ENCODE measurements at places on chromosomes 5 and 9.

- H3K36me3 ChIP-seq = no peaks in the 10 kb centered on the region
- H3K4me3 ChIP-seq = no peak overlapping the region
- H3K27ac ChIP-seq = no peak overlapping the region
- H3K4me1 ChIP-seq = no peaks in the 10 kb centered on the region
- H3K27me3 ChIP-seq = peaks cover 4% of the 10 kb centered on the region
Observed at GRCh38 chr5:86546044-86546443, 71.7 kb upstream of the COX7C start.

DNA sequence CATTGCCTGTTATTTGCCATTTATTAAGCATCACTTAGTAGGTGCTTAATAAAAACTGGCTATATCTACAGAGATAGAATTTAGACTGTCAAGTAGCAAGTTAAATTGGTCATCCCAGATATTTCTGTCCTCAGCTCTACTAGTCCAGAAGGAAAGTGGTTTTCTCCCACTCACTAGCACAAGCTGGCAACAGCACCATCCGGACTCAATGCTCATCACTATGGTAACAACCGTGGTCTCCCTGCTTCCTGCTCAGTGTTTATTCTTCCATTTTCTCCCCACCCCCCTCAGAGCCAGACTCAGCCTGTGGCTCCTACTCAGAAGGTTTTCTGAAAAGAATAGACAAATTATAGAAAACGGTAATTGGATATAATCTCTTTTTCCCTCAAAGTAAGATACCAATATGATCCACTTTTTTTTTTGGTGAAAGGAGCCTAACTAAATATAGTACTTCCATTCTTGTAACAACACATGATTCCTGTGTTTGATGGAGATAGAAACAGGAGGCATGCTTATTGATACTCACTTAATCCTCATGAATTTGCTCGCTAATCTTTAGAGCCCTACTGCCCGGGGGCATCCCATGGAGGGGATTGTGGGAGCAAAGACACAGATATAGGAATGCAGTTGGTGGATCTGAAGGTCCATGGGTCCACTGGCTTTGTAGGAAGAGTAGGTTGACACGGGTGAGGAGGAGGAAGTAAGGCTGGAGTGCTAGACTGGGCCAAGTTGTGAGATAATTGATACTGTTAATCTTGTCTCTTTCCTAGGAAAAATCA, 191.4 kb downstream of the MAN2A1 start:
- no peak for DNase-seq
- H3K4me1 ChIP-seq = peaks cover 32% of the 10 kb centered on the region
- H3K27ac ChIP-seq = no peak overlapping the region
- H3K4me3 ChIP-seq = no peak overlapping the region
- no peaks in the 10 kb centered on the region for H3K27me3 ChIP-seq
- H3K36me3 ChIP-seq = no peaks in the 10 kb centered on the region

DNA sequence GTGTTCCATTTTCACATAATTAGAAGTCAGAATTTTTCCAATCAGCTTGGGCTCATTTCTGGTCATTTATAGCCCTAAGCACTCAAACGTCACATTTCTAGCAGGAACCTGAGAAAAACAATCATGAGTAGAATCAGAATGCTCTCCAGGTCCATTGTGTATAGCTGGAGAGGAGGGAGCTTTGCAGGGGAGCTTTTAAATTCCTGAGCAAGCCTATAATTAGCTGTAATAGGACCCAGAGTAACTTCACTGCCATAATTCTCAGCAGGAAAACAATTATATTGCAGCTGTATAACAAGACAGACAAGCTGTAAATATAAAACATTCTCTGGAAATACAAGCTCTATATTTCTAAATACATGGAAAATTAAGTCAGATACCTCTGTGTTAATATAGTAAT, 637.6 kb upstream of the SGCD start:
- H3K27ac ChIP-seq = no peak overlapping the region
- H3K27me3 ChIP-seq = peaks cover 9% of the 10 kb centered on the region
- no peaks in the 10 kb centered on the region for H3K4me1 ChIP-seq

DNA sequence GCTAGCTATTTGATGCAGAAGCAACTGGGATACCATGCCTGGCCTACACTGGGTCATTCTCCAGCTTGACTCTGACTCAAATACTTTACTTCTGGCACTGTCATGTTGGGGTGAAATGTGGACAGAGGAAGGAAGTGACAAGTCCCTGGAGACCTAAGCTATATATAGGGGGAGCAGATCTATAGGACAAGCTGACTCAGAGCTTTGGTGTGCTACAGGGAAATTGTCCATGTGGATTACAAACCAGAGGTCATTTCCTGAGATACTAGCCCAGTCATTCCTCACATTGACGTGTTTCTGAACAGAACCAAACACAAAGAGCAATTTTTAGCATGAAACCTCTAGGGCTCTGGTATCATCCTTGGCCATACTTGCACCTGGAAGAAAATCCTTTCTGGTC, 531.6 kb upstream of the CLINT1 start:
- no peak overlapping the region for H3K27ac ChIP-seq
- no peaks in the 10 kb centered on the region for H3K27me3 ChIP-seq
- H3K4me3 ChIP-seq = no peak overlapping the region
- no peaks in the 10 kb centered on the region for H3K4me1 ChIP-seq

DNA sequence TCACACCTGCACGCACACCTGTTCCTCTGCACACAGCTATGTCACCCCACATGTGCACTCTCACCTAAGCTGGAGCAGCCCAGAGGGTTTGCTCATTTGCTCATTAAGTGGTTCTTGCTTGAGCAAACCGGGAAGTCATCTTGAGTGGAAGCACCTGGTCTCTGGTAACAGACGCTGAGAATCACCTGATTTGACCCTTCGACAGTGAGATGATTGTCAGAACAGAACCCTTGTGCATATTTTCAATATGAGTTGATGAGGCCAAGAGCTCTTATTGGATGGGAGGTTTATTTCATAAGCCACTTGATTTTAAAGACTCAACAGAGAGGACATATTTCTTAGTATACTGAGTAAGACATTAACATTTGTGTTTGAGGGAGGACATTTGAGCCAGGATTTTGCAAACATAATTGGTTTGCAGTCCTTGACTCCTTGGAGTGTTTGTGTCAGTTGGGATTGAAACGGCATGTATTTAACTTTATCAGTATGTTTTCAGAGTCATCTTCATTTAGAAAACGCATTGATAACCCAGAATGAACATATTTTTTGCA, 22.1 kb upstream of the LPCAT1 start:
- H3K4me1 ChIP-seq = peaks cover 3% of the 10 kb centered on the region
- no peaks in the 10 kb centered on the region for H3K36me3 ChIP-seq
- H3K27me3 ChIP-seq = no peaks in the 10 kb centered on the region
- H3K27ac ChIP-seq = no peak overlapping the region
- no peak overlapping the region for H3K4me3 ChIP-seq

DNA sequence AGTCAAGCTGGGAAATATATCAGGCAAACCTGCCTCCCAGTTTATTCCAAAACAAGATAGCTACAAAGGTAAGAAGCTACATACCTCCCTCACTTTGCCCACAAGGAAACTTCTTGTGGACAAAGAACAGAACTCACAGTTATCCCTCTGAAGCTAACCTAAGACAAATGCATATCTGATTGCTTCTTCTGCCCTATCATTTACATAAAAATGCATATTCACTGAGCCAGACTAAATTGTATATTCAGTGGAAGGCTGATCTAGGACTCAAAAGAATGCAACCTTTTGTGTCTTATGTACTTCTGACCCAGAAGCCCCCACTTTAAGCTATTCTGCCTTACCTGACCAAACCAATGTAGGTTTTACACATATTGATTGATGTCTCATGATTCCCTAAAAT, 276.8 kb downstream of the HTR1A start:
- no peaks in the 10 kb centered on the region for H3K36me3 ChIP-seq
- no peaks in the 10 kb centered on the region for H3K27me3 ChIP-seq
- no peak overlapping the region for H3K4me3 ChIP-seq
- no peak for DNase-seq
- no peak overlapping the region for H3K27ac ChIP-seq

GRCh38 chr5:64505769-64506566, at the start of gene RGS7BP:
Gene RGS7BP (plus strand): TSS chr5:64506015. CDS start chr5:64506625, 610 bp downstream.
- peaks cover 5% of the 10 kb centered on the region for H3K4me1 ChIP-seq
- no peaks in the 10 kb centered on the region for H3K36me3 ChIP-seq
- peaks cover 49% of the 10 kb centered on the region for H3K27me3 ChIP-seq
- no peak within 1 kb of the TSS for H3K27ac ChIP-seq
- peak within 1 kb of the TSS; percentile 3 for H3K4me3 ChIP-seq

DNA sequence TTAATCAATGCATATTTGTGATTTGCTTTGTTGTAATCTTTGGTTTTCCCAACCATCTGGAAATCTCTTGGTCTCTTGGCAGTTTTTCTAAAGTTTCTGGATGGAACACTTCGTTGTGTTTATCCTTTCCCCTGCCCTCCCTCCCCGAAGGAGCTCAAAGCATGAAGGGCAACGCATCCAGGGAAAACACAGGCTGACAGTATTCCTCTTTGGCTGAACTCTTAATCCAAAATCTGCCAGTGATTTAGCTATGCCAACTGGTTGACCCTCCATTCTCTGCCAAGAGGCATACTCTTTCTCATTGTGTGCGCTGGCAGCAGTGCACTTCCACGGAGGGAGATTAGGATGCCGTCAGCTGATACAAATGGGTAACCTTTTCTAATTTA, 20.5 kb downstream of the ZBTB34 start:
- H3K4me1 ChIP-seq = peaks cover 18% of the 10 kb centered on the region
- H3K27me3 ChIP-seq = no peaks in the 10 kb centered on the region
- H3K4me3 ChIP-seq = no peak overlapping the region
- DNase-seq = no peak
- peaks cover 49% of the 10 kb centered on the region for H3K36me3 ChIP-seq

GRCh38 chr5:129653057-129653375, 94.9 kb upstream of the MINAR2 start:
- no peaks in the 10 kb centered on the region for H3K4me1 ChIP-seq
- no peak for DNase-seq
- no peak overlapping the region for H3K27ac ChIP-seq
- H3K36me3 ChIP-seq = no peaks in the 10 kb centered on the region
- no peak overlapping the region for H3K4me3 ChIP-seq
- H3K27me3 ChIP-seq = no peaks in the 10 kb centered on the region

GRCh38 chr9:97933297-97933998, 4.5 kb downstream of the HEMGN start:
- H3K27me3 ChIP-seq = no peaks in the 10 kb centered on the region
- H3K27ac ChIP-seq = no peak overlapping the region
- DNase-seq = no peak
- H3K4me3 ChIP-seq = no peak overlapping the region
- no peaks in the 10 kb centered on the region for H3K36me3 ChIP-seq

DNA sequence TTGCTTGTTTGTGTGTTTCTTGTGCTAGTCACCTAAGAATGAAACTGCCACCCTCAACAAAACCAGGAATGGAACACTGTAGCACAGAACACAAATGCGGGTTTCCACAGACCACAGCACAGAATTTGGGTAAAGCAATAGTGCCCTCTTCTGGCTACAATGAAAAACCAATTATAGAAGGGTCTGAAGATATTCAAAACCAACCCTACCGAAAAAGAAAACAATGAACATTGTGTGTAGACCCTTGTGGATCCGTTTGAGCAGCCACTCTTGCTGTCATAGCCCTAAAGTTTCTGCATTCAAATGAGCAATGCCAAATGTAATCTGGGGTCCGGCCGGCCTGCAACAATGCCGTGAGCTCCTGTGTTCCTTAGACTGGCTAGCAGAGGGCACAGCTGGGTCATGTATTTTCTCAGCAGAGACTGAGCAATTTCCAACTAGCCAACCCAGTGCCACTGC, 8.3 kb upstream of the ENC1 start:
- H3K27ac ChIP-seq = no peak overlapping the region
- H3K4me3 ChIP-seq = no peak overlapping the region
- H3K36me3 ChIP-seq = no peaks in the 10 kb centered on the region
- H3K27me3 ChIP-seq = peaks cover 23% of the 10 kb centered on the region

DNA sequence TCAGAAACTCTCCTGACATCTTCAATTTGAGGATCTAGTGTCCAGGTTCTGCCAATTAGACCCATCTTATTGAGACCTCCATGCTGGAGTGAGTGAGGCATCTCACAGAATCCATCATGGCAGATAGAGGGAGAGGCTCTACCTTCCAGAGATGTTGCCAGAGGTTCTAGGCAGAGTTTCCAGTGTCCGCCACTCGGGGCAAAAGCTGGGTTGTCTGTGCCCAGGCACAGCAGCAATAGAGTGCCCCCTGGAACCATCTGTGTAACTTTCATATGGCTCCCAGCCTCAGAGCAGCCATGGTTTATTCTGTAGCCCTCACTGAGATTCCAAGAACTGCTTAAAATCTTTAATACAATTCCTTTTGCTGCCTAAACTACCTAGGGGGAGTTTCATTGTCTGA, 16.6 kb upstream of the CCDC112 start:
- H3K4me1 ChIP-seq = no peaks in the 10 kb centered on the region
- peaks cover 46% of the 10 kb centered on the region for H3K27me3 ChIP-seq
- H3K36me3 ChIP-seq = no peaks in the 10 kb centered on the region
- H3K4me3 ChIP-seq = no peak overlapping the region
- DNase-seq = no peak

DNA sequence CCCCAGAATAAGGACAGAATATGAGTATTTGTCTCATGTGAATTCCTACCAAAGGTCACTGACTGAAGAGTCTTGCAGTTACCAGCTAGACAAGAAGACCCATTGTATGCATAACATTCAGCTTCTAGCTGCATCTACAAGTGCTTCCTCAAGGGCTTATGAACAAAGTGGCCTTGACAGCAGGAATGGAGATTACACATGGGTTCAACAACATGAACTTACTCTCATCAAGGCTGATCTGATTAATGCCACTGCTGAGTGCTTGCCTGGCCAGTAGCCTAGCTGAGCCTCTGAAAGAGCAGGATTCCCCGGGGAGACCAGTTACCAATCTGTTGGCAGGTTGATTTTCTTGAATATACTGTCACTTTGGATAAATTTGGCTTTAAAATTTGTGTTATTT, 76.7 kb upstream of the CHD1 start:
- peaks cover 24% of the 10 kb centered on the region for H3K4me1 ChIP-seq
- no peaks in the 10 kb centered on the region for H3K36me3 ChIP-seq
- H3K27me3 ChIP-seq = no peaks in the 10 kb centered on the region
- DNase-seq = no peak
- H3K4me3 ChIP-seq = no peak overlapping the region

GRCh38 chr9:112836394-112836793, 54.3 kb downstream of the SLC46A2 start:
- no peak overlapping the region for H3K4me3 ChIP-seq
- H3K27ac ChIP-seq = no peak overlapping the region
- H3K27me3 ChIP-seq = no peaks in the 10 kb centered on the region
- H3K4me1 ChIP-seq = no peaks in the 10 kb centered on the region

DNA sequence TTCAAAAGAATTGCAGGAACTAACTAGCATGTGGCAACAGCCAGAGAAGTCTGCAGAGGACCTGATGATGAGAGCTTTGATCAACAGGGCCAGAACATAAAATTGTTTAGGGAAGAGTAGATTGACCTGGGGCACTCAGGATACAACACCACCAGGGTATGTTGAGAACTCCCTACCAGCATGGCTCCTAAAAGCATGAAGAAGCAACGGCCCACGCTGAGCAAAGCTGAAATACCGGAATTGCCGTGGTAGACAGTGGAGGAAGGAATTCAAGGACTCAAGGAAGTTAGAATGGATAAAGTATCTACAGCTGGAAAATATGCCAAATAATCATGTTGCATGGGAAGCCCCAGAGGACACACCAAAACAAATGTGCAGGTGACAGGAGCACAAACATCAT, 31.6 kb downstream of the DROSHA start:
- no peak overlapping the region for H3K4me3 ChIP-seq
- H3K4me1 ChIP-seq = no peaks in the 10 kb centered on the region
- H3K36me3 ChIP-seq = peaks cover 100% of the 10 kb centered on the region
- no peak for DNase-seq
- no peaks in the 10 kb centered on the region for H3K27me3 ChIP-seq

All from activated T-cell treated with anti-CD3 and anti-CD28 coated beads, Interleukin-2, amount 50 U/mL, for 24 hours (primary cell).